ENCODE measurements at places on chromosomes 4 and X. TPM values are rescaled to one million over a fixed set of nuclear protein-coding genes. Genes with fewer than 3 reads are reported as not detected.

The DMRTC1 gene
- 0.30 TPM for total RNA-seq

The RBMXL3 gene
- not detected for total RNA-seq

The MTNR1A gene
- total RNA-seq: not detected

The BRS3 gene
- total RNA-seq: not detected

The MAGED4B gene
- total RNA-seq: 3.0 TPM

The SPANXN3 gene
- total RNA-seq: not detected

The ARX gene
- not detected for total RNA-seq

The ASMT gene
- total RNA-seq: 0.70 TPM

The ADAMTS3 gene
- not detected for total RNA-seq

The HS3ST1 gene
- total RNA-seq: not detected

The BMP2K gene
- 12.4 TPM for total RNA-seq

The SLC25A53 gene
- 3.8 TPM for total RNA-seq

The PASD1 gene
- not detected for total RNA-seq

The DBET gene
- not detected for total RNA-seq

The PSAPL1 gene
- total RNA-seq: not detected

The ANKRD17 gene
- total RNA-seq: 43.9 TPM

The MAGEA9B gene
- total RNA-seq: not detected

The UGT2B11 gene
- not detected for total RNA-seq

The UGT2A3 gene
- total RNA-seq: not detected

The SMPX gene
- not detected for total RNA-seq

The F8A3 gene
- 0.23 TPM for total RNA-seq

The ESX1 gene
- not detected for total RNA-seq

The FRAS1 gene
- 0.10 TPM for total RNA-seq

The DGKQ gene
- 12.0 TPM for total RNA-seq

The ERAS gene
- 0.31 TPM for total RNA-seq

The SRPK3 gene
- not detected for total RNA-seq

The SATL1 gene
- total RNA-seq: not detected

The EREG gene
- 0.07 TPM for total RNA-seq

The TMSB15B gene
- 9.9 TPM for total RNA-seq

The GPR143 gene
- not detected for total RNA-seq

The ZMAT1 gene
- 9.2 TPM for total RNA-seq

The TMEM35A gene
- total RNA-seq: 0.26 TPM

The PHEX gene
- total RNA-seq: 1.9 TPM

The SMIM10 gene
- total RNA-seq: 0.99 TPM

The CXCL9 gene
- total RNA-seq: 0.94 TPM

The PPEF1 gene
- 0.74 TPM for total RNA-seq

The FRMD7 gene
- total RNA-seq: not detected

The AWAT2 gene
- not detected for total RNA-seq

The ATOH1 gene
- total RNA-seq: not detected

The UGT8 gene
- total RNA-seq: 0.22 TPM

The USP17L13 gene
- not detected for total RNA-seq

The HTATSF1 gene
- 39.2 TPM for total RNA-seq

The SYN1 gene
- total RNA-seq: 2.0 TPM

The CTAG1A gene
- not detected for total RNA-seq

The HGFAC gene
- 0.51 TPM for total RNA-seq

The PHKA2 gene
- 30.3 TPM for total RNA-seq

The MAGEA12 gene
- total RNA-seq: not detected

The NPNT gene
- total RNA-seq: not detected

The CYTL1 gene
- not detected for total RNA-seq

The SLAIN2 gene
- 58.0 TPM for total RNA-seq

The FGG gene
- total RNA-seq: not detected

The CAPN6 gene
- total RNA-seq: not detected

The CT47B1 gene
- not detected for total RNA-seq

The CHRNA9 gene
- not detected for total RNA-seq

The EDA2R gene
- 10.5 TPM for total RNA-seq

The TLR3 gene
- total RNA-seq: 0.14 TPM
